ENCODE measurements at places on chromosomes 3 and 15. TPM values are rescaled to one million over a fixed set of nuclear protein-coding genes. Genes with fewer than 3 reads are reported as not detected.

Gene PLCB2
- 7.4 TPM for total RNA-seq

DNA sequence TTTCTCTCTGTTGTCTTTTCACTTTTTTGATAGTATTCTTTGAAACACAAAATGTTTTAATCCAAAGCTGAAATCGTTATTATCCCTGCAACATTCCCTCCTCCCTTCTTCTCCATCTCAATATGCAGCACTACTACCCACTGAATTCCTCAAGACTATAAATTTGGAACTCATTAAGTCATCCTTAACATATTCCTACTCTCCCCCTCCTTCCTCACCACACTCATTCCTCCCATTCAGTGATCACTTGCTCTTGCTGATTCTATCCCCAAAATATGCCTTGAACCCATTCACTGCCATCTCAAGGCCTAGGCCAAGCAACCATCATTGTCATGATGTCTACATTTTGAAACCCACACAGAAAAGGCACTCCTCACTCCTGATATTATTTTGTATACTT, 2.4 kb upstream of the PIK3R4 start:
- DNase-seq, result no peak
- peaks cover 6% of the 10 kb centered on the region for H3K36me3 ChIP-seq
- H3K27ac ChIP-seq, result no peak overlapping the region
- no peaks in the 10 kb centered on the region for H3K4me1 ChIP-seq
- H3K27me3 ChIP-seq, result no peaks in the 10 kb centered on the region

Gene PLSCR2
- total RNA-seq, result not detected

- no peak overlapping the region for H3K4me3 ChIP-seq
- DNase-seq, result no peak
- peaks cover 20% of the 10 kb centered on the region for H3K4me1 ChIP-seq
- H3K36me3 ChIP-seq, result peaks cover 8% of the 10 kb centered on the region
- H3K27ac ChIP-seq, result no peak overlapping the region
Observed at GRCh38 chr3:119352034-119352609, 57.9 kb downstream of the ARHGAP31 start.

GRCh38 chr15:84813435-84813834, 3.7 kb upstream of the ALPK3 start:
- DNase-seq, result no peak
- no peaks in the 10 kb centered on the region for H3K27me3 ChIP-seq
- no peak overlapping the region for H3K4me3 ChIP-seq
- H3K4me1 ChIP-seq, result no peaks in the 10 kb centered on the region
- H3K27ac ChIP-seq, result no peak overlapping the region
- H3K36me3 ChIP-seq, result no peaks in the 10 kb centered on the region

- no peak overlapping the region for H3K4me3 ChIP-seq
- H3K36me3 ChIP-seq, result no peaks in the 10 kb centered on the region
- no peak for DNase-seq
- H3K27ac ChIP-seq, result no peak overlapping the region
Observed at GRCh38 chr15:87489456-87489855, 767.1 kb downstream of the NTRK3 start.

GRCh38 chr15:39918688-39919385, 1.2 kb downstream of the GPR176 start:
- peaks cover 2% of the 10 kb centered on the region for H3K4me1 ChIP-seq
- peaks cover 38% of the 10 kb centered on the region for H3K36me3 ChIP-seq
- H3K4me3 ChIP-seq, result peak overlapping the region; percentile 93
- no peak overlapping the region for H3K27ac ChIP-seq
- H3K27me3 ChIP-seq, result no peaks in the 10 kb centered on the region
